ENCODE measurements at places on chromosomes 16 and 17.

GRCh38 chr17:79086609-79087427, 12.2 kb downstream of the ENGASE start:
- no peak for DNase-seq

DNA sequence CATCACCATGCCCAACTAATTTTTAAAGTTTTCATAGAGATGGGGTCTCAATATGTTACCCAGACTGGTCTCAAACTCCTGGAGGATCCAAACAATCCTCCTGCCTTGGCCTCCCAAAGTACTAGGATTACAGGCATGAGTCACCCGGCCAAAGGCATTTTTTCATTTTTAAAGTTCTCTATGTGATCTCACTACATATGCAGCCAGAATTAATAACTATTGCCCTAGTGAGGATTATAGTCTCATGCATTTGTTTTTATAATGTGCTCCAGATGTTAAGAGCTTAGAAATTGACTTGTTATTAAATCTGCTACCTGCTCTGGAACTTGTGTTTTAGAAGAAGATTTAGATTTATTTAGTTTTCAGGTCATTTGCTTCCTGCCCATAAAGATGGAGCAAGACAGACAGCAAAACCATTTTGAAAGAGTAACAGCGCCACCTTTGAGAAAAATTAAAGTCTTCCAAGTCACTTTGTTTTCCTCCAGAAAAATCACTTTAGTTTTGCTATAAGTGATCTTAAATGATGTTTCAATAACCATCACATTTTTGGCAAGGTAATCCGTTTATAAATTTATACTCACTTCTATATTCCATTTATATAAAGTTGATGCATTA, 79.5 kb downstream of the CA4 start:
- no peak for DNase-seq

- DNase-seq, result no peak
Observed at GRCh38 chr17:34082404-34082803, 172.7 kb upstream of the CCL2 start.

DNA sequence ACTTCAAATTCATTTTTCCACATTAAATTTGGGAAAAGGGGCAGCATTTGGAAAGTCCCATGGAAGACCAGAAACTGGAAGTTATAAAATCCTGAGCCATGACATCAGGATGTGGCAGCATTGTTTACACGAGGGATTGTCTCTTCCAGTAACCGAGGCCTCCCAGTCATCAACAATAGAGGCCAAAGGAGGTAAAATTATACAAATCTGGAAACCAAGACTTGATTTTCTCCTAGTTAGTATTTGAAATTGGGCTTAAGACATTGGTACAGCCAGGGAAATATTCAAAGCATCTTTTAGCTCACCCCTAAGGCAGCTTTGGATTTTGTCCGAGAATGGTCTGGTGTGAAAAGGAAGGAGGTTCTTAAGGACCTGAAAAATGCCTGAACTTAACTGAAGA, 251.6 kb upstream of the FOXF1 start:
- DNase-seq, result no peak

GRCh38 chr17:58249270-58250133, 11.1 kb downstream of the LPO start:
- no peak for DNase-seq

DNA sequence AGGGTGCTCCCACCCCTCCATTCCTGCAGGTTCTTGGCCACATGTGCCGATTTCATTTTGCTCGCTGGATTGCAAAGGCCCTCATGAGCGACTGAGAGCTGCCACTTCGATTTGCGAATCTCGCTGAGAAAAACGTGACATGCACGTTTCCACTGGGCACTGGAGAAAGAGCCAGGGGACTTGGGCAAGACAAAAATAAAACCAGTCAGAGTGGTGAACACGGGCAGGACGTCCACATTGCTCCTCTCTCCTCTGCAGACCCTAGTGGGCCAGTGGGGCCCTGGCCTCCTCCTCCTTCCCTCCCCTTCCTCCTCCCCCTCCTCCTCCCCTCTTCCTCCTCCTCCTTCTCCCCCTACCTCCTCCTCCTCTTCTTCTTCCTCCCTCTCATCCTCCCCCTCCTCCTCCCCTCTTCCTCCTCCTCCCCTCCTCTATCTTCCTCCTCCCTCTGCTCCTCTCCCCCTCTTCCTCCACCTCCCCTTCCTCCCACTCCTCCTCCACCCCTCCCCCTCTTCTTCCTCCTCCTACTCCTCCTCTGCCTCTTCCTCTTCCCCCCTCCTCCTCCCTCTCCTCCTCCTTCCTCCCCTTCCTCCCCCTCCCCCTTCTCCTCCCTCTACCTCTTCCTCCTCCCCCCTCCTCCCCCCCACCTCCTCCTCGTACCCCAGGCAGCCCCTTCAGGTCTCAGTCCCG, 28.1 kb upstream of the ENPP7 start:
- no peak for DNase-seq

DNA sequence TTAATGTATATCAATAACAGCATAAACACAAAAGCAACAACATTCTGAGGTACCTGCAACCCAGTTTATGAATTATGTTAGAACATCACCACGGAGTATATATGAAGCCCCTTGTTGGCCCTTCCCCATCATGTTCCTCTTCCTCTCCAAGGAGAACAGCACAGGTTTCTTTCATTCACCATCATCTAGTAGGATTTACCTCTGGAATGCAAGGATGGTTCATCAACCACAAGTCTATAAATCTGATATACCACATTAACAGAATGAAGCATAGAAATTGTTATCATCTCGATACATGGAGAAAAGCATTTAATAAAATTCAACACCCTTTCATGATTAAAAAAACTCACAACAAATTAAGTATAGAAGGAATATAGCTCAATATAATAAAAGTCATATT, 6.2 kb upstream of the PRSS54 start:
- DNase-seq, result no peak

DNA sequence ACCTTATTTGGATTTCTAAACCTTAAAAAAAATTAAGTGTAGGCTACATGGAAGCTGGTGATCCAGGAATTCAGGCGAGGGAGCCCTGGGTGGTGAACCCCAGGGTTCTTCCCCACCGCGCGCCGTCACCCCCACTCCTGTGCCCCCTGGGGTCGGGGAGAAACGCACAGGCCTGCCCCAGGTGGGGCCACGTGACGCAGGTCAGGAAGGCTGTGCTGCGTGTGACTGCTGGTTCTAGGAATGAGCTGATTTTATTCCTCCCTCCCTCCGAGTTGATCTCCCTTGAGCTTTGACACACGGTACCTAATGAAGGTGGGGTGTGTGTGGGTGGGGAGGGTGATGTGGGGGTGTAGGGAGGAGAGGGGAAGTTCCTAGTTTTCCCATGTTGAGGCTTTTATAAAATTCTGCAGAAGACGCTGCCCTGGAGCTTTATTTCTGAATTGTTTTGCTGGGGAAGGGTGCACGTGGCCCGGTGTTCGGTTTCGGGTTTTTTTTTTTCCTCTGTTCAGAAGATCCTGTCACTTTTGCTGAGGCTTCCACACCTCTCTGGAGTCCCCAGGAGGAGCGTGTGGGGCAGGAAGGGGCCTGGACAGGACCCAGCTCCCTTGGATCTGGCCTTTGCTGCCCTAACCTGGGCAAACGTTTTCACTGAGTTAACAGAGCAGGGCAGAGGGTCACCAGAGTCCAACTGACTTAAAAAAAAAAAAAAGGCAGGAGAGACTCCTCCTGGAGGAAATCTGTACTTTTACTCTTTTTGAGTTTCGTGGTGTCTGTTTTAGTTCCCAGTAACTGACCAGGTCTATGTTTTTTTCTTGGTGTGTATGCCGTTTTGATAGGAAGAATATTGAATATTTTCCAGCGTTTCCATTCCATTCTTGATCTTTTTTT, 55.8 kb upstream of the GSE1 start:
- no peak for DNase-seq

- DNase-seq, result no peak
Observed at GRCh38 chr16:75244225-75244809, 7.1 kb downstream of the BCAR1 start.

DNA sequence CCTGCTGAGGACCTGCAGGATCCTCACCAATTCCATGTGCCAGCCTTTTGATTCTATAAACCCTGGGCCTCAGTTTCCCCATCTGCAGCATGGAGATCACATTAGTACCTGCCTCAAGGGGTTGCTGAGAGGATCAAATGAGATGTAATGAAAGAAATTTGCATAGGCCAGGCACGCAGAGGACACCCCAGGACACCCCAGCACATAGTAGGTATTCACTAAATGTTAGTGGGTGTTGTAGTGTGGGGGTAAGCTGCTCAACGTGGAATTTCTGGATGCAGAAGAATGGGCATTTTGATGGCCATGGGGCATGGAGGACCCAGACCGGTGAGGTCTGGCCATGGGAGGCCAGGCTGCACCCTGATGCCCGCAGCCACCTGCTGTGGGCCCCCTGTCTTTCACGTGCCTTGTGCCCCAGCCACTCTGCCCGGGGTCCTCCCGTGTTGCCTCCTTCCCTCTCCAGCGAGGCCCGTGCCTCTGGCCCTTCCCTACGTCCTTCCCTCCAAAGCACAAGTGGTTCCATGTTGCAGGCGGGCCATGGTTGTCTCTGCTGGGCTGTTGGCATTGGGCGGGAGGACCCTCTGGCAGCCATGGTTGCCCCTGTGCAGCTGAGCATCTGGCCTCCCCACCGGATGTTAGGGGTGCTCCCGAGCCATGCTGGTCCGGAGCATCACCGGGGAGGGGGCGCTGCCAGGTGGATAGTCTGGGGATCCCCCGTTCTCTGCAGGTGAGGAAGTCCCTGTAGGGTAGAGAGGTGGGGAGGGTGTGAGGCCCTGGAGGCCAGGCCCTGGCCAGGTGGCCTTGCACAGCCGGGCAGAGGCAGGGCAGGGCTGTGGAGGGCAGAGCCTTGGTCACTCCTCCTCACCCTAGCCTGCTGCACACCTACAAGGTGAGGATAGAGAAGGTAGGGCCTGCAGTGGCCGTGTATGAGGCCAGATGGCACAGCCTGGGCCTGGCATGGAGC, 8.6 kb downstream of the MAP2K3 start:
- no peak for DNase-seq

DNA sequence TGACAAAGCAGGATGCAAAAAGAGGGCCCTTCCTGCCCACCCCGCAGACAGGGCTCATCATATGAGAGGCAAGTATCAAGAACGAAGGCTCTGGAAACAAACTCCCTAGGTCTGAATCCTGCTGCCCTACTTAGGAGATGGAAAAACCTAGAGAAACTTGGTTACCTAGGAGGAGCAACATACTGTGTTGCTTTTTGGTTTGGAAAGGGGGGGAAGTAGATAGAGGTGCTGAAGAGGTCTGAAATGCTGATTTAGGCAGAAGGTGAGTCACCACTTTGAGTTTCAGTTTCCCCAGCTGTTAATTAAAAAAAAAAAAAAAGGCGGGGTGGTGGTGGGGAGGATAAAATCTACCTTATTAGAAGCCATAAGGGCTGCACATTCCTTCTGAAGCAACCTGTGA, 1.5 kb downstream of the N4BP1 start:
- DNase-seq, result no peak

DNA sequence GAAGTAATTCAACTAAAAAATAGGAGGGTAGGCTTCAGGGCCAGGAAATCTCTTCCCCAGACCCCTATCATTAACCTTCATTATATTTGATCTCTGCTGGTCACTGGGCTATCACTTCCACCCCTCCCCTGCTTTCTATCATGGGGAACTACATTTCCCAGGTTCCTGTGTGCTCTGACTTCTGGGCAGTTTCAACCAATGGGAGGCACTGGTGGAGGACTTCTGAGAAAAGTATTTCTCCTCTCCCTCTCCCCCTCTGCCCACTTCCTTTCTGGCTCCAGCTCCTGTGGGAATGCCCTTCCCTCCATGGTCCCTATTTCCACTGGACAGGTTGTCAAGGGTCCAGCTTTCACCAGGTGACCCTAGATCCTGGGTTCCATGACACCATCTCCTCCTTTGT, 364.4 kb downstream of the C16orf95 start:
- DNase-seq, result no peak

DNA sequence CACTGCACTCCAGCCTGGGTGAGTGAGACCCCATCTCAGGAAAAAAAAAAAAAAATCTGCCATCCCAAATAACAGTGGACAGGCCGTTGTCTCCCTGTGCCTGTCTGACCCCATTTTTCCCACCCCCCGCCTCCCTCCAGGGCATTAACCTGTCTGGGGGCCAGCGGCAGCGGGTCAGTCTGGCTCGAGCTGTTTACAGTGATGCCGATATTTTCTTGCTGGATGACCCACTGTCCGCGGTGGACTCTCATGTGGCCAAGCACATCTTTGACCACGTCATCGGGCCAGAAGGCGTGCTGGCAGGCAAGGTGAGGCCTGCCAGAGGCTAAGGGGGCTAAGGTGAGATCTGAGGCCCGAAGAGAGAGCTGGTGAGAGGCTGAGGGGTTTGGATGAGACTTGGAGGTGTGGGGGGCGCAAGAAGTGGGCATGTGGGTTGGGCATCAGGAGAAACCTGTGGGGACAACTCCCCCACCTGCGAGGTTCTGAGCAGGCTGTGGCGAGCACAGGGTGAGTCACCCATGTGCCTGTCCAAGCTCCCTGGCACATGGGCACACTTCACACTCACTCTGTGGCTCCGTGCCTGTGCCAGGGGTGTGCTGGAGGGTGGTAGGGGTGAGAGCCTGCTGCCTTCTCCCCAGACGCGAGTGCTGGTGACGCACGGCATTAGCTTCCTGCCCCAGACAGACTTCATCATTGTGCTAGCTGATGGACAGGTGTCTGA, 34.7 kb downstream of the ANKRD40 start:
- DNase-seq, result no peak

DNA sequence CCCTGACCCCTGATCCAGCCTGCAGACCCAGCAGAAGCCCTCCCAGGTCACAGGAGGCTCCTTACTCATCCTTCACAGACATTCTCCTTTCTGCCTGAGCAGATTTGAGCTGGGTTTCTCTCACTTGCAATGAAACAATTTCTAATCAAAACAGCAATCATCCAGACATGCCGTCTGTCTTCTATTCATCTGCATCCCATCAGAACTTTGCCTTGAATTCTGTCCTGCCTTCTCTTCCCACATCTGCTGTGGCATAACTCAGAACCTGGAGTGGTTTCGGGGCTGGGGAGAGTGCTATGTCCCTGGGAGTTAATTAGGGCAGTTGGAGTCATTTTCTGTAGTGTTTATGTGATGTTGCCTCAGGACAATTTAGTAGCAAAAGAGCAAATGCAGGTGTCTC, 278.6 kb downstream of the CBLN1 start:
- DNase-seq, result no peak

DNA sequence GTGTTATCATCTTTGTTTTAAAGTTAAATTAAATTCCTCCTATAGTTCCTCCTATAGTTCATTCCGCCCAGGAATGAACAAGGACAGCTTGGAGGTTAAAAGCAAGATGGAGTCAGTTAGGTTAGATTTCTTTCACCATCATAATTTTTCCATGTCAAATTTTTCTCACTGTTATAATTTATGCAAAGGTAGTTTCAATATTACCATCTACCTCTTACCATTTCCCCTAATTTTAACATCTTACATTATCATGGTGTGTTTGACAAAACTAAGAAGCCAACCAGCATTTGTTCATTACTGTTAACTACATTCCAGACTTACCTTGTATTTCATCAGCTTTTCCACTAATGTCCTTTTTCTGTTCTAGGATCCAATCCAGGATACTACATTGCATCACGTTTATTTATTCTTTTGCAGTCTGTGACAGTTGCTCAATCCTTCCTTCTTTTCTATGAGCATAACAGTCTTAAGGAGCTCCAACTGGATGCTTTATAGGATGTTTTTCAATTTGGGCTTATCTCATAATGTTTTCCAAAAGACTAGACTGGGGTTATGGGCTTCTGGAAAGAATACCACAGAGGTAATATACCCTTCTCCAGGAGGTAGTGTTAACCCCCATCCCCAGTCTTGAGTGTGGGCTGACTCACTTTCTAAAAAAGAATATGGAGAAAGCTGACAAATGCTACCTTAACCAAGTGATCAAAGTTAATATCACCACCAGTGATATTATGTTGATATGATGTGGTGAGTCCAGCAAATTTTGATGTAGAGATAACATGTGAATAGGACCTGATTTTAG, 158.5 kb downstream of the PPM1E start:
- no peak for DNase-seq

Data from retinal pigment epithelial cell (primary cell).